ENCODE measurements at places on chromosomes 7 and 10.

DNA sequence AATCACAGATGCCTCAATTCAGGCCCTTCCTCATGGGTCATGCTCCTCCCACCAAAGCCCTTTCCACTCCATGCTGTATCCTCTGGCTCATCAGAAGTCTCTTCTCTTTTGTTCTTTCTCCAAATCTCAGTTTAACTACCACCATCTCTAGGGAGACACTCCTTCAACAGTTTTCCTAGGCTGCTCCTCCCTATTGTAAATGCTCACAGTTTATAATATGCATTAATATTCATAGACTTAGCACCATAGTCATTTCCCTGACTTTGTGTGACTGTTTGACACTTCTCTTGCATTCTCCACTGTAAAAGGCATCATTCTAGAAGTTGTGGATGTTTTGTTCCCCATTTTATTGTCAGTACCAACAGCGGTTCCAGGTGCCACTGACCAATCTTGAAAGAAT, 226.5 kb upstream of the PRSS1 start:
- no peak for DNase-seq

- DNase-seq = peak; percentile 80
Measured at GRCh38 chr10:69766161-69766910, 35.4 kb upstream of the COL13A1 start.

DNA sequence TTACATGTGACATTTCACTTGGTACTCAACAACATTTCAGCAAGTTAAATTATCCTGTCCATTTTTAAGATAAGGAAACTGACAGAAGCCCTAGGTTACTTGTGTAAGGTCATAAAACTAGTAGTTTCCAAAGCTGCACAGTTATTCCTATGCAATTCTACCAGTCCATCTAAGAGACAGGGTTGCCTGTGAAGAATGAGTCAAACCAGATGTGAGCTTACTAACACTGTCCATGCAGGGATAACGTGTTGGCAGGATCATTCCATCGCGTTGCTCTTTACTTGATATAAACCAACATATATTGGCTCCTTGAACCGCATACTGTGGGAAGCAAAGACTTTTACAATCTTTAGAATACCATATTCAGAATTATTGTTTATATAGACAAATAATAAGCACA, 280.9 kb upstream of the HGF start:
- DNase-seq = no peak

GRCh38 chr7:96527133-96527827, 182.4 kb downstream of the SEM1 start:
- no peak for DNase-seq

- DNase-seq = no peak
Measured at GRCh38 chr7:74253835-74254128, 417 bp downstream of the RFC2 start.

- no peak for DNase-seq
Measured at GRCh38 chr7:117908031-117908795, 35.0 kb upstream of the CTTNBP2 start.

DNA sequence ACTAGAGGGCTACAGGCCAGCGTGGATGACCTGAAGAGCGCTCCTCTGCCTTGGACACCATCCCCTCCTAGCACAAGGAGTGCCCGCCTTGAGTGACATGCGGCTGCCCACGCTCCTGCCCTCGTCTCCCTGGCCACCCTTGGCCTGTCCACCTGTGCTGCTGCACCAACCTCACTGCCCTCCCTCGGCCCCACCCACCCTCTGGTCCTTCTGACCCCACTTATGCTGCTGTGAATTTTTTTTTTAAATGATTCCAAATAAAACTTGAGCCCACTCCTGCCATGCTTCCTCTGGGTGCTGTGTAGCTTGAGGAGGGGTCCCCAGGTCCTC, 4.5 kb downstream of the SNCG start:
- DNase-seq = no peak
